ENCODE measurements at places on chromosomes 2 and 18.

GRCh38 chr2:215870986-215871385 lies 142.4 kb downstream of the MREG start:
- no peak for DNase-seq

DNA sequence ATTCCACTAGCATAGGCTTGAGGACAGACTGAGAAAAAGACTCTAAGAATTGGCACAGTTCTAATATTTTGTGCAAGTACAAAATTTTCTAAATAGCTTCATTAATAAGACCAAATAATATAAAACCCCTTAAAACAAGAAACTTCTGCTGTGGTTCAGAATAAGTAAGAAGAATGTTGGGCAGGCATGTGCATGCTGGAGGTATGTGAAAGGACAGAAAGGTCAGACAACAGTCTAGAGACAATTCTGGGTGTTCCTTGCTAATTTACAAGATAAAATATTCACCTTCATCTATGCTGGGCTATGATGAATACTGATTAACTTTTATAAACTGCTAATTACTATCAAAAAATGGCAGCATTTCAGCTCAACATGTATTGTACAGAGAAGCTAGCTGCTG lies 14.9 kb downstream of the CEBPZOS start:
- no peak for DNase-seq

- no peak for DNase-seq
Measured at GRCh38 chr2:71849607-71850305, 297.9 kb downstream of the CYP26B1 start.

GRCh38 chr2:84882775-84883550 lies 2.1 kb upstream of the TRABD2A start:
- DNase-seq: no peak

DNA sequence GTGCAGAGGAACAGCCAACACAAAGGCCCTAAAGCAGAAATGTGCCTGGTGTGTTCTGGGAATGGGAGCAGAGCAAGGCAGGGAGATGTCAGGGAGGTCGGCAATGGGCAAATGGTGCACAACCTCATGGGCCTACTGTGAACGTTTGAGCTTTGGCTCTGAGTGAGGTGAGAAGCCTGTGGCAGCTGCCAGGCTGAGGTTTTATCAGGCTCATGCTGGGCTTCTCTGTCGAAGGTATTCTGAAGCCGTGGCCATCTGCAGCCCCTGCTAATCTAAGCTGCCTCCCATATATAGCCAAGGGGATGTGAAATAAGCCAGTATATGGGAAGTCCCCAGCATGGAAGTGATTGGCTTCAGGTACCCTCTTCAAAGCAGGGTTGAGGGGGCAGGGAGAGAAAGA lies 193.3 kb downstream of the SLC4A3 start:
- DNase-seq: no peak

- DNase-seq: no peak
Measured at GRCh38 chr2:20487392-20488174, 40.7 kb downstream of the RHOB start.

DNA sequence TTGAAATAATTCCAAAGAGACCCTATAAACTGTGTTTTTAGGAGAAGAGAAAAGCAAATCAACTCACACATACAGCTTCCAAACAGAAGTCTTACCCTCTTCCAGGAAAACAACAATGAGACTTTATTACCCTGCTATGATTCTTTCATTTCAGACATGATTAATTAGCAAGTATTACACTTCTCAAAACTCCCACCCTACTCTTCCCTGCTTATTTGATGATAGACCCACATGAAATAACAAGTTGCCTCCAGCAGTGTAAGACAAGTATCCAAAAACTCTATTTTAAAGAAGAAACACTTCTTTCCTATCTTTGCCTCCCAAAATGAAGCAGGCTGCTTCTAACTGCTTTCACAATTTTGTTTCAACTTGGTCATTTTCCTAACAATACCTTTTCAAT lies 4.1 kb downstream of the FIGN start:
- no peak for DNase-seq

- no peak for DNase-seq
Measured at GRCh38 chr18:39360072-39360471, 1794.5 kb upstream of the CELF4 start.

DNA sequence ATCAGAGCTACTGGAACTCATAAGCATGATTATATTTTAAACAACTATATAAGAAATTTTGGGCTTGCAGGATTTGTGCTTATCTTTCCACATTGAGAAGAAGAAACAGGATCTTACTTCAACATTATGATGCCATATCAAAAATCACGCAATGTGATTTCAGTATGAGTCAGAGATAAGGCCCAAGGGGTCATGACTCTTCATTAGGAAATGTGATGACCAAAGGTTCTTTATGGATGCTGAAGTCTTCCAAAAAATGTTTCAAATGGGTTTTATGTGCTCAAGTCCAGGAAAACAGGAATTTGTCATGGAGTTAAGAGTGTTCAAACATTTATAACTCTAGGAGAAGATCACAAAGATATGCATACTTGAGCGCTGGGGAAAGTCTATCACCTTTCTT lies 7.8 kb upstream of the SERPINB2 start:
- no peak for DNase-seq

GRCh38 chr2:118861242-118861641 lies 13.8 kb upstream of the EN1 start:
- DNase-seq: no peak

GRCh38 chr2:152890736-152891135 lies 172.3 kb downstream of the ARL6IP6 start:
- no peak for DNase-seq

DNA sequence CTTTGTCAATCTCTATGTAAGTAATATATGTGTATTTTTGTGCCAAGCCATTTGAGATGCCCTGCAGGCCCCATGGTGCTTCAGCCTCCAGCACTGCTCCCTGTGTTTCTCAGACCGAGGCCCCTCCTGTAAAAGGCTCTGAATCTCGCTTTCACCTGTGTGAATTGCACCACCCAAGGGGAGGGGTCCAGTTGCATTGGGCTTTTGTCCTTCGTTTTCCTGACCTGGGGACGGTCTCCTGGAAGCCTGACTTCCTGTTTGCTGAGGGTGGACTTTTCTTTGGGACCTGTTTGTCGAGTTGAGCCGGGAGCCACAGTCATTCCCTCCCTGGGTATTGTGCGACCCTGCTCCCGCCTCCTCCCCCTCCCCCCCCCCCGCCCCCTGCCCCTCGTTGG lies 48.9 kb downstream of the AGAP1 start:
- DNase-seq: no peak

DNA sequence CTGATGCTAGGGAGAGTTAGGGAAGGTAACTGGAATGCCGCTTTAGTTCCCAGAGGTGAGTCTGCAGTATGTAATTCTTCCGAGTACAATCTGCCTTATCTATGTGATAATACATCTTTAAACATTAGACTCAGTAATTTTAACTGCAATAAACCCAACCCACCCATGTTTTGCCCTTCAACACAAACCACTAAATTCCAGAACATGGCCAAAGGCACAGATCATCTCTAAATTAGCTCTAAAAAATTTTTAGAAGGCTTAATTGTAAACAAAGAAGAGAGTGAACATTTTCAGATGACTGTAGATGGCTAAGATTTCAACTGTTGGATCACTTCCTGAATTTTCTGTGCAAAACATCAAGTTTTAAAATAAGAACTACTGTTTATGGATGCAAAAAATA lies 488.7 kb upstream of the ID2 start:
- DNase-seq: no peak

DNA sequence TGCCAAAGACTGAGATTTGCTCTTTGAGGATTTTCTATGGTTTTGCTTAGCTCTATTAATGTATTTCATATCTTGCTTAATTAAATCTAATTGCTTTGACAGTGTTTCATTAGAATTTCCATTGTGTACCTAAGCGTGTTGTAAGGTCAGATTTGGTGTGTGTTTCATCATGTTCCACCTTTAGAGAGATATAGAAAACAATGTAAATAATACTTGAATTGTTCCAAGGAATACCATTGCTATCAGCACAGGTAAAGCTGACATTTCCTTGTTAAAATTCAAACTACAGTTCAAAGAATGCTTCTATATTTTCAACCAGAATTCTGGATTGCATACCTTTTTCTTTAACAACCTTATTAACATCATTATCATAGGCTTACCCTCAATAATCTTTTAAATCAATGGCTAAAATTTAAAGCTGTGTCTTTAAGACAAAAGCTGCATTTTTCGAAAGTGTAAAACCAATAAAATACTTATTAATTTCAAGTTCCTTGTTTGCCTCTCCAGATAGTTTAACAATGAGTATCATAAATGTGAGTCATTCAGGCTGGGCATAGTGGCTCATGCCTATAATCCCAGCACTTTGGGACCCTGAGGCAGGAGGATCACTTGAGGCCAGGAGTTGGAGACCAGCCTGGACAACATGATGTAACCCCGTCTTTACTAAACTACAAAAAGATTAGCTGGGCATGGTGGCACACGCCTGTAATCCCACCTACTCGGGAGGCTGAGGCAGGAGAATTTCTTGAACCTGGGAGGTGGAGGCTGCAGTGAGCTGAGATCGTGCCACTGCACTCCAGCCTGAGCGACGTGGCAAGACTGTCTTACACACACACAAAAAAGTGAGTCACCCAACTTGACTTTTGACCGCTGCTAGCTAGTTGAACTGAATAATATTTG lies 188.0 kb upstream of the PKDCC start:
- DNase-seq: no peak

DNA sequence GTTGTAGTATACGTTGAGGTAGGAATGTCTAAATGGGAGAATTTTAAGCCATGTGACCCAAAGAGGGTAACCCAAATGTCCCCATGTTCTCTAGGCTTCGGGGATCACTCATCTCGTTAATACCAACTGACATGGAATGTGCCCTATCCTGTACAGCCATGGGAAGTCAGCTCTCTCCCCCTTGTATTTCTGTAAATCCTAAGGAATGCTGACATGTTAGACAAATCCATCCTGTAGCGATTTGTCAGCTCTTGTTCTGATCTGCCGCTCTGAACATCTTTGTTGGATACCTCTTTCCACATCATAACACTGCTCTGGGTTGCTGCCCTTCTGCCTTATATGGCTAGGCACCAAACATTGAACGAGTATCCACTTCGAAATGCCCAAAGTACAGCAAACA lies 350.6 kb downstream of the RND3 start:
- no peak for DNase-seq

- no peak for DNase-seq
Measured at GRCh38 chr2:77469106-77469505, 53.1 kb downstream of the LRRTM4 start.

DNA sequence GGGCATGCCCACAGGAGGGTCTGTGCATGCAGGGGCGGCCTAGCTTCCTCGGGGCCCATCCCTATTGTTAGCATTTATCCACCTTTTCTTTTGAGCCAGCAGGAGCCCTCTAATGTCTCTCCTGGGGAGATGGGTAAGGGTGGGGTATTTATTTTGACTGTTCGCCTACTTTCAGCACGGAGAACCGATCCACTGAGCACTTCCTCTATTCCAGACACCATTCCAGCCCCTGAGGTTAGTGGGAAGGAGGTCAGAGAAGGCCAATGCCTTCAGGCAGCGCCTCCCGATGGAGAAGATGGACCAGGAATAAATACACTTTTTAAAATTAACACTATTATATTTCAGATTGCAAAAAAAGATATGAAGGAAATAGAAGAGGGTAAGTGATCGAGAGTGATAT lies 276.0 kb downstream of the PHLPP1 start:
- DNase-seq: no peak

DNA sequence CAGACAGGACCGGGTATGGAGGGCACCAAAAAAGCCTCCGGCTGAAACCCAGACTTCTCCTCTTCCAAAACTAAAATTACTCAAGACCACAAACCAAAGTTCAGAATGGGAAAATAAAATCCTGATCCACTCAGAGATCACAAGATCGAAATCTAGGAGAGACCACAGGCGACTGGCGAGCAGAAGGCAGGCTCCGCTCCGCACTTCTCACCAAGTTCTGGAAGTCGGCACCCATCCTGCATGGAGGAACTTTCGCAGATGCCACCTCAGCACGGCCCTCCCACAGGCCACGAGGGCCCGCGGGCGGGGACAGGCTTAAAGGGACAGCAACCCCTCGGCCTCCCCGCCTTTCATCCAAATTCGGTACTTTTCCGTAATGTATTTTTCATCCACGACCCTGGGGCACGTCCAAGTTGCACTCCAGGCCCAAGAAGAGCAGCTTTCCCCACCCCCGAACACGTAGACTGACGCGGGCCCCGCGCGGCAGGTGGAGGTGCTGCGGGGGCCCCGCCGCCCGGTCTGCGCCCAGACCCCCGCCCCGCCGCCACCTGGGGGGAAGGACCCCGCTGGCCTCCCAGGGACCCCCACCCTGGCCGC lies 43.7 kb downstream of the HDLBP start:
- DNase-seq: peak; percentile 55

DNA sequence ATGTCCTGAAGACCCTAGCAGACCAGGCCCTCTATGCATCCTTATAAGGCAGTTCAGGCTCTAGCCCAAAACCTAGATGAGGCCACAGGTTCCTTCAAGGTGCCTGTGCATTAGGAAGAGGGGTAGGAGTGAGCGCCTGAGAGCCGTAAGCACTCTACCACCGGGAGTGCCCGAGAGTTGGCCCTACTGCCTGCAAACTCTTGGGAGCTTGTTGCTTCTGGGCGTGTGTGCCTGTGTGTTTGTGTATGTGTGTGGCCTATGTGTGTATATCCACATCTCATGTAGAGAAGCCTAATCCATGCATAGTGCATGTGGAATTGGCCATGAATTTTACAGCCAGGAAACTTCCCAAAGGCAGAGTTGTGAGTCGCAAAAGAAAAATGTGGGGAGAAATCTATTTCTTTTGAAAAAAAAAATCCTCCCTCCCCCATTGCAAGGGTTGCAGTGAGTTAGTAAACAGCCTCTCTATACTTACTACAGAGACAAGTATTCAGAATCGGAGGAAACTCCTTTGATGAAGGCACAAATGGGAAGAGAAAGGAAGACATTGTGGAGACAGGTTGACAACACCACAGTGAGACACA lies 96.8 kb downstream of the ADD2 start:
- no peak for DNase-seq

GRCh38 chr2:179263446-179264367 lies 925 bp downstream of the SESTD1 start:
- DNase-seq: peak; percentile 19

- DNase-seq: no peak
Measured at GRCh38 chr18:55641486-55641885, 53.5 kb upstream of the TCF4 start.

DNA sequence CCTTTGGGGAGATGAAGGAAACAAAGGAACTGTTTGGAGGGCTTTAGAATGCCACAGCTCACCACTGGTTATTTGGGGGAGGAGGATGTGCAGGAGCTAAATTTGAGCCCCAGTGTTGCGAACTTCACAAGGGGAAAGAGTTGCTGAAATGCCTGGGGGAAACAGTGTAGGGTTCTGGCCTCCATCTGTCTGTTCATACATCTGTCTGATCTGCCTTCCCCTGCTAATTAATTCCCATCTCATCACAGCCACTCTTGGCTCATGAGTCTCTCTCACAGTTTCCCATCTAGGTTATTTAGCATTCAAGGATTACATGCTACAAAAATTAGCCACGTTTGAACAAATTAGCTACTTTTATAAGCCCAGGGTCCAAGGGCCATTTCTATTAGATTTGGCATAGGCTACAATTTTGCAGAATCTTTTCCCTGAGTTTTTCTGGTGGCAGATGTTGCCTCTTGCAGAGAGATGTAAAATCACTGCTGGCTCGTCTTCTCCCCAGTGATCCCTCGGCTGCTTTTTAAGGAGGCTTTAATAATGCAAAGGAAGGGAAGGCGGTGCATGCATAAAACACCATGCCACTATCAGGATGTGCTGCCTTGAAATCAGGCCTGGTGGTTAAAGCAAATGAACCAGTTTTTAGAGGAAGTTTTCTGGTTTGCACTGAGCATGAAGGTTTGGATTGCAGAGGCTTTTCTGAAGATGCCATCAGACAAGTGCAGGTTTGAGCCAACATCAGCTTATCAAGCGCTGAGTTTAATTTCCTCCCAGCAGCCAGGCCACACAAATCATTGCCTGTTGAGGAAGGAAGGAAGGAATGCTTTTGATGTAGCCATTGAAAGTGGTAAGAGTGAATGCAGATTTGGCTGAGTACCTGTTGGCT lies 35.0 kb downstream of the ADD2 start:
- no peak for DNase-seq

Measured in CD4-positive, alpha-beta T cell treated with Interleukin-21 for 1 hour (primary cell).